ENCODE measurements at places on chromosomes 12 and 14.

DNA sequence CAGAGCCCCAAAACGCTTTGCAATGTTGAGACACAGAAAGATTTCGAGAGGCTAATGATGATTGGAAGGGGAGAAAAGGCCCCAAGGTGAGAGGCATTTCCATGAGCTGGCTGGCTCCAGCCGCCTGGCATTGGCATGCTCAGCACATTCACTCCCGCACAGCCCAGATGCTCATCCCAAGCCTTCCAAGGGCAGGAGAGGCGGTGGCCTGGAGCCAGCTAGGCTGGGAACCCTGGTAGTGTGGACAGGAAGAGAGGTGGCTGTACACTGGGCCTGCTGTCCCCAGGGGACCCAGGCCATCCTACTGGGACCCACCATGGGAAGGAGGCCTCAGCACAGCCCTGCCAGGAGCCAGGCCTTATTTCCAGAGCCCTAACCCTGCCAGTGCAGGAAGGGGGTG lies 72.2 kb downstream of the SPTB start:
- DNase-seq, result no peak

- DNase-seq, result no peak
Observed at GRCh38 chr14:104389326-104390220, 190.0 kb upstream of the C14orf180 start.

DNA sequence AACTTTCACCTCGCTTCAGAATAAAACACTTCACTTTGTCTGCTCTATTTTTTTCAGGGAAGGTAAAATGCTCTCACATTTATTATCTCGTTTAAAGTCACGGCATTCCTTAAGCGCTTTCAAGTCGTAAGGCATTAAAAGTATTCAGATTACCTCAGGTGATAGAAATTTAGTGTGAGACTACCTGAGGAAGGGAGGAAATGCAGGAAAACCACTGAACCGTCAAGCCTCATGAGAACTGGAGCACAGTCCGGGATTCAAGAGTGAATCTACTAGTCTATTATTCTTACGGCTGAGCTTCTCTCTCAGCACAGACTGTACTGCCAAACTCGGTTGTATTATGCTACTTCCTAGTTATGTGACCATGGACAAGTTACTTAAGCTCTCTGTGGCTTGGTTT lies 8.3 kb upstream of the PPFIBP1 start:
- DNase-seq, result no peak

DNA sequence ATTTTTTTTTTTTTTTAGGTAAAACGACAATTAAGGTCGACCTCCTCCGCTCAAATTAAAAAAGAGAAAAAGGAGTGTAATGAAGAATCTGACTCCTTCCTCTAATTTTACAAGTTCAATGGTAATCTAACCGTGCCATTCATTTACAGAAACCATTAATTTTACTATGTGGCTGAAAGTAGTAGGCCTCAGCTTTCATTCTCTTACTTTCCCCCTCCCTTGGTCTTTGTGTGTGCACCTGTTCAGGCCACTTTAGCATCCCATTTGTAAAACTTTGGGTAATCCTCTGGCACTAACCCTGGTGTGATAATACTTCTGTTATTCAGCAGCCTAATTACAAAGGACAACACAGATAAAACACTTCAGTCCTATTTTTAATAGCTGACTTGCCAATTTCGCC lies 128.1 kb downstream of the ASCL1 start:
- no peak for DNase-seq

DNA sequence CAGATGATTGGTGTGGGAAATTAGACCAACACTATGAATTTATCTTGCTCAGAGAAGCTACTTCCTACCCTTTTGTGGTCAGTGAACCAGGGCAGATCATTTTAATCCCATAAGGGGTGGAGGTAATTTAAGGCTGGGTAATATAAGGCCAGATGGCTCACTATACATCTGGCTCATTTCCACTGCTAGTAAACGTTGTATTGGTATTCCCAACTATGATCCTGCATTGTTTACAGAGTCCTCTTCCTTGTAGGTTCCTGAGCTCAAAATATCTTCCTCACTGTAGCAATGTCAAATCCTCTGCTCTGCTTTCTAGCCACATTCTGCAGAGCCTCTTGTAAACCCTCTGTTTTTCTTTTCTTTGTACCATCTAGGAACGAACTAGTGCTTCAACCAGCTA lies 93.0 kb upstream of the MGAT4C start:
- no peak for DNase-seq

GRCh38 chr12:47832263-47832933 lies 12.7 kb upstream of the HDAC7 start:
- peak; percentile 77 for DNase-seq

- DNase-seq, result no peak
Observed at GRCh38 chr12:95358111-95359083, 115.6 kb upstream of the METAP2 start.

GRCh38 chr12:38282886-38283285 lies 33.7 kb upstream of the ALG10B start:
- DNase-seq, result no peak

DNA sequence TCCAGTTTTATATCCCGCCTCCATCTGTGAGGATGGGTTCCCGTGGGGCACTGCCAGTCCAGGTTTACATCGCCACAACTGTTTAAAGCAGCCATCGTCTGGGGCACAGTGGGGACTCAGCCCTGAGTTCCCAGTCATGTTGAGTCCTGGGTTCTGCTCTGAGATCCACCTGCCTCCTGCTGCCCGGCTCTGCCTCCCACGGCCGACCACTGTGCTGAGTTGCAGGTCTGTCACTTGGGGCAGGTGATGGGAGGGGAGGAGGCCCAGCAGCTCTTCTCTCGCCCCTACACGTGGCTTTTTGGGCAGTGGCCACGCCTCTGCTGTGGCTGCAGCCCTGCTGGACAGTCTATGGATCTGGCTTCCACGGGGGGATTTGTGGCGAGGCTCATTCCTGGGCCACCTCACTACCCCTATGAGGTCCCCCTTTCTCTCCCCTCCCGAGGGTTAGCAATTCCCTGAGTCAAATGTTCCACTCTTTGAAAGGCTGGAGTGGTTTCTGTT lies 143.0 kb downstream of the ADGRD1 start:
- DNase-seq, result no peak

DNA sequence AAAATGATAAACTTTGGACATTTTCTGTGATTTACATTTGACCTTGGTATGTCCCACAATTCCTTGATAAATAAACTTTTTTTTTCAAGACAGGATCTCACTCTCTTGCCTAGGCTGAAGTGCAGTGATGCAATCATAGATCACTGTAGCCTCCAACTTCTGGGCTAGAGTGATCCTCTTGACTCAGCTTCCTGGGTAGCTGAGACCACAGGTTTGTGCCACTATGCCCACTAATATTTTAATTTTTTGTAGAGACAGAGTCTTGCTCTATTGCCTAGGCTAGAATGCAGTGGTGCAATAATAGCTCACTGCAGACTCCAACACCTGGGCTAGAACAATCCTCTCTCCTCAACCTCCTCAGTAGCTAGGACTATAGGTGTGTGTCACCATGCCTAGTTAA lies 79.1 kb upstream of the PTGDR start:
- no peak for DNase-seq

DNA sequence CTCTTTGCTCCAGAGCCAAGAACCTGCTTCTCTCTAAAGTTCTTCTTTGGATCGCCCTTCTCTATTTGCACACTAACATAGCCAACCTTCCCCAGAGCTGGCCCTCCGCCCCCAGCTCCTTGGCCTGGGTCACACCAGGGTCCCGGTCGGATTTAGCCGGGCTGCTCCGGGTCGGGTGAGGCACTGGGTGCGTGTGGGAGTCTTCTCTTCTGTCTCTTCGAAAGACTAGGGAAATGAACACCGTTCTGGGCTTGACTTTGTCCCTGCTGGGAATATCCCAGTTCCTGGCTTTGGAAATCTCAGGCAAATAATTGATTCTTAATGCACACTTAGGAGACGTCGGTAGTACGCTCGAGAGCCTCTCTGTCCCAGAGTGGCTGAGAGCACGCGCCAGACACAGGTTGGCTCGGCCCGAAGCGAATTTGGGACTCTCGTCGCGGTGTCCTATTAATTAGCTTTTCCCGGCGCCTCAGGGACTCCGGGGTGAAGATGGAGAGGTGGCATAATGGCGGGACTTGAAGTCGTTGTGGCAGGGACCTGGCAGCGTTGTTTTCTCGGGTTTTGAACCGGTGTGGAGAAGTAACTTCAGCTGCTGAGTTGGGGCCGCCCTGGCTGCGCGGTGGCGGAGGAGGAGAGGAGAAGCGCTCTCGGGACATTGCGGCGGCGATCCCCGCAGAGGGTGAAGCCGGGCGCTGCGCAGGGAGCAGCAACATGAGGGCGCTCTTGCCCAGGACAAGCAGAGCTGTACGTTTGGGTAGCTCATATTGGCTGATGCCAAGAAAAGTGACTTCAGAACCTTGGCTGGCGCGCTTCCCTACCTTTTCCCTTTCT lies 7.5 kb downstream of the FOXG1 start:
- DNase-seq, result no peak

GRCh38 chr14:70993931-70994330 lies 86.7 kb downstream of the PCNX1 start:
- no peak for DNase-seq

DNA sequence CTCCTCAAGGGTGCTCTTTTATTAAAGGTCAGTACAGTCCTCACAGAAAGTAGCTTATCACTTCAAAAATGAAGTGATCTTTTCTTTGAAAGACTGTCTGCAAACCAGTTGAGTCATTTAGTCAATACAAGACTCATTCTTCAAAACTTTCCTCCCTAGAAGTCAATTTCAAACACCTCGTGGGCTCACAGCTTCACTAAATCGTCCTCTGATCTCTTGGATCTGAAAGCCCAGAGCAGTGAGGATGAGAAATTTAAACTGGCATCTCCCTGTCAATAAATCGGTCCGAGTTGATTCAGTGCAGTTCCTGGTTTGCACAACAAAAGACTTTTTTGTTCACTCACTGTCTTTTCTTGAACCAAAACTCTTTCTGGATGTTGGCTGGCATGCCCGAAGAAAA lies 44.5 kb downstream of the NUAK1 start:
- DNase-seq, result no peak

DNA sequence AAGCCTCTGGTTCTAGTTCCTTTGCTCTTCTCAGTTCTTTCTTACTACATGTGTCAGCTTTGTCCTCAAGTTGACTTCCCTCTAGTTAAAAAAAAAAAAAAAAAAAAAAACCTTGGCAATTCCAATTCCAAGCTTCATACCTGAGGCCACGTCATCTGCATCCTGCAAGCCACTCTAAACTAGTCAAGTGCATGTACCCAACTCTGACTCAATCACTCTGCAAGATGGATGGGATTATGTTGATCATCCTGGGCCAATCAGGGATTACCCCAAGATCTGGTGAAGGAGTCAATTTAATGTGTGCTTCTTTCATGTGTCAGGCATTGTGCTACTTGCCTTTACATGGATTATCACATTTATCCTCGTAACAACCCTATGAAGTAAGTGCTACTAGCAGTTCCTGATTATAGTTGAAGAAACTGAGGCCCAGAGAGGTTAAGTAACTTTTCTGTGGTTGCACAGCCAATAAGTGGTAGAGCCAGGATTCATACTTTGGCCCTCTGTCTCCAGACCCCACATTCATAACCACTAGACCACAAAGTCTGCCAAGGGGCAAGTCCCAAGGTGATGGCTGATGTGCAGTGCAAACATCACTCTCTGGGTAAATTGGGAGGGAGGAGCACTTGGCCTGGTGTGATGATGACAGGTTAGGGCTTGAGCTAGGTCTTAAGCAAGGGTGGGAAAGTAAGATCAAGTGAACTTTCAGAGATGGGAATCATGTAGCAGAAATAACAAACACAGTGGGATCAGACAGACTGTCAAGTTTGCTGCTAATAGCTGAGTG lies 17.3 kb upstream of the CCND2 start:
- no peak for DNase-seq

GRCh38 chr12:4978737-4979136 lies 64.9 kb upstream of the KCNA5 start:
- DNase-seq, result no peak
